ENCODE measurements at places on chromosomes 5 and 9.

GRCh38 chr9:34084562-34084961, 35.9 kb upstream of the UBAP2 start:
- DNase-seq, result peak; percentile 86

DNA sequence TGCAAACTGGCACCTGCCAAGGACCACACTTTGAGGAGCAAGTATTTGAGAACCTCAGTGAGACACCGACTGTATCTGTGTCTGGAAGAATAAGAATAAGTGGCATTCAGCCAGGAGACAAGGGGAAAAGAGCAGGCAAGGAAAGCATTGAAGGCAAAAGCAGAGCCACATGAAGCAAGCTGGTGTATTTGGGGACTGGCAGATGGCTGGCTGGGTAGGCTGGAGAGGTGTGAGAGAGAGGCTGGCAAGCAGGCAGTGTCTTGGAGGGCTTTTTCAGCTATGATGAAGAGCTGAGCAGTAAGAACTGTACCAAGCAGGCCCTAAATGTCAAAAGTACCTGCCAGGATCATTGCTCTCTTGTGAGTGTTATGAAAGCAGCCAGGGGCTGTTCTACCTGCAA, 14.1 kb upstream of the C5orf58 start:
- no peak for DNase-seq

GRCh38 chr9:36504156-36504555, 68.5 kb upstream of the MELK start:
- DNase-seq, result no peak

DNA sequence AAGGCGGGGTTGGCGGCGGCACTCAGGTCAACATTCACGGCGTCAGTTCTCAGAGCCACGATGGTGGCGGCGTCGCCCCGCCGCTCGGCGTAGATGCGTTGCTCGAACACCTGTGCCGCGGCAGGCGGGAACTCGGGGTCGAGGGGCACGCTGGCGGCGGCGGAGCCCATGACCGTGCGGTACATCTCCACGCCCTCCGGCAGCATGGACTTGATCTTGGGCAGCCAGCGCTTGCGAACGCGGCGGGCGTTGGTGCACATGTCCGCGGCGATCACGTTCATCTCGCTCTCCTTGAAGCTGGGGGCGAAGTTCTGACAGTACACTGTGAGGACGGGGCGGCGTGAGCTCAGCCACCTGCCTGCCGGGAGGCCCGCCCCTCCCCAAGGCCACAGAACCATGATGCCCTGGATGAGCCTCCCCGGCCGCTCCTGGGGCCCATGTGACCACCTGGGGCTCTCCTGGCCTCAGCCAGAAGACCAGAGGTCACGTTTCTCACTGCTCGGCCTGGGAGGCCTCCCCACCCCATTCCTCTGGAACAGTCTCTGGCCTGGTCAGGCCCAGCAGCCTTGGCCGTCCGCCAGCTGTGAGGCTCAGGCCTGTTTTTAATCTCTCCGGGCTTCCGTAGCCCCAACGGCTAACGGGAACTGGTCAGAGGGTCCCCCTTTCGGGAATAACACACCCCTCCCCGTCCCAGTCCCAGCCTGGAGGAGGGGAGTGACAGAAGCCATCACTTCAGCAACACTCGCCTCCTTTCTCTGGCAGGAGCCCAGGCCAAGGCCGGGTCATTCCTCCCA, 50.7 kb upstream of the UBAC1 start:
- peak; percentile 51 for DNase-seq

- no peak for DNase-seq
These were observed 15.2 kb upstream of the SPATA9 start for GRCh38 chr5:95697781-95698681.

DNA sequence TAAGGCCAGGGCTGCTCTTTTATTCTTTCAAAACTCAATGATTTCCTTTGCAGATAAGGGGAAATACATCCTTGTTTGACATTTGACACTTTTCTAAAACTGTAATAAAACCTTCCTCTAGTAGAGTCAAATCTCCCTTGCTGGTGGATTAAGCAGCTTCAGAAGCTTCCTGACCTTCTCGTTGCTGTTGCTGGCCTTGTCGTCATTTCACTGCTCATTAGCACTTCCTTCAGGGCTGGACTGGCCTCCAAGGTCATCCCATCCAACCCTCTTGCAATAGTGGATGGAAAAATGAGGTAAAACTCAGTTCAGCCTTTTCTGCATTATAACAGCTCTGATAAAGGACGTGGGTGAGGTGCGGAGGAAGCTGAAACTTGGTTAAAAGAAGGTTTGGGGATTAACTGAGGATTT, 1.1 kb upstream of the ADAMTSL1 start:
- no peak for DNase-seq

DNA sequence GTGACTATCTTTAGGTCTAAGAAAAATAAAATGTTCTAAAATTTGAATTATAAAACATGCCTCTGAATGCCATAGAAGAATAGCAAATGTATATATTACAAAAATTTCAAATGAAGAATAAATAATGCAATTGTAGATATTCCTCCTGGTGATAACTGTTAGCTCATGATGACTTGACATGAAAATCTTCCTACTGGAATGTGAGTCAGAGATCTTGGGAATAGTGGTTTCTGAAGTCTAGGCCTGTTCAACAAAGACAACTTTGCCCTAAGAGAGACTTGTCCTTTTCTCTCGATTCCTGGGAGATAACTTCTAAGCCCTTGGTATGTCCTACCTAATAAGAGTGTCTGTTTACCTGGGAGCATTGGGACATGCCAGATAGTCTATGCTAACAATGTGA, 746.3 kb upstream of the RIOK2 start:
- DNase-seq, result no peak

DNA sequence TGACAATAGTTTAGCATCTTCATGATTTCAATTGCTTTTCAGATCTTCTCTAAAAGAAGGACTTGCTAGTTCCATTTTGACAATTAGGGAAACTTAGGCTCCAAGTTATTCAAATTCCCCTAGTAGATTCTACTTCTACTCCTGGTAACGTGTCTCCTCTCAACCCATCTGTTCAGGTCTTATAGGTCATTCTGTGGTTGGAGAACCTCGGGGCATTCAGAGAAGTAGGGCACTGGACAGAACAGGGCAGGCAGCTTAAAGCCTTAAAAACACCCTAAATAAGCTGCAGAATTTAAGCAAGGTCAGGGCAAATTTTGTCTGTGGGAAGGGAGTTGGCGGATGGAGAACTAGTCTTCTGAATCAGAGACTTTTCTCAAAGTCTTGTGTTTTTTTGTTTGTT, 132.4 kb downstream of the TMEM174 start:
- no peak for DNase-seq

- no peak for DNase-seq
These were observed 85.7 kb upstream of the ARRDC3 start for GRCh38 chr5:91468651-91469422.

DNA sequence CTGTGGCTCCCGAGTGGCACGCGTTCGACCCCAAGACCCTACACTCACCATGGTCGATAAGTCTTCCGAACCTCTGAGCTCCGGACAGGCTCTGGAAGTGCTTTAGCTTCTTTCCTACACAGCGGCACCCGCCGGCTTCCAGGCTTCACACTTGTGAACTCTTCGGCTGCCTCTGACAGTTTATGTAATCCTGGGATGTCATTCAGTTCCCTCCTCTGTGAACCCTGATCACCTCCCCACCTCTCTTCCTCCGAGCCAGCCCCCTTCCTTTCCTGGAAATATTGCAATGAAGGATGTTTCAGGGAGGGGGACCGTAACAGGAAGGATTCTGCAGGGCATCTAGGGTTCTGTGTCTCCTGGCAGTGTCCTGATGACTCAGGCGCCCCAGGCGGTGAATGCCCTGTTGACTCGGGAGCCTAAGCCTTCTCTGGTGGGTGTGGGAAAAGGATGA, at the start of gene CD14:
CD14 (minus strand) TSS at position 155 of the 451 bp plus-strand sequence; CDS start at position 51, 104 bp downstream.
- DNase-seq, result peak; percentile 38

DNA sequence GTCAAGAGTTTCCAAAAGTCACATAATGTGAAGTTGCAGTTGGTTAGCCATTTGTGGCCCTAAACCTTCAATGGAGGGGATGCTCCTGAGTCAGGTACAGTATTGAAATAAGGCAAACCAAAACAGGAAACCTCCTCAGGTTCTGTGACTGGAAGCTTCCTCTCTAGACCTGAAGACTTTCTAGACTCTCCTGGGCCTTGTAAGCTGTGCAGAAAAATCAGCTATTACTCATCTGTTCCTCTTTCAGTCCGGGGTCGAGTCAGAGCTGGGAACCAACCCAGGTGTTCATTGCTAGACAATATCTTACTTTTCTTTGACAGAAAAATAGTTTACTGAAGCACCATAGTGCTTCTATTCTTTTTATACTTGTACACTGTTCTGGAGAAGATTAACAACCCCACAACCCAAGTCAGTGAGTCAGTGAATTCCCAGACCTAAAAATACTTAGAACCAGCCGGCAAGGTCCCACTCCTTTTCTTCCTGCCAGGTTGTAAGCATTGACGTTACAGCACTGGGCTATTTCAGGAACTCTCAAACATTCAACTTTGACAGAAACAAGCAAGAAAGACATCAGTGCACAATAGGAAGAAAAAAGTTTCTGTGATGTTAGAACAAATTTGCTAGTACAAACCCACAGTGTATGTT, 47.3 kb downstream of the FSTL4 start:
- no peak for DNase-seq

- DNase-seq, result no peak
These were observed 88.3 kb upstream of the SARDH start for GRCh38 chr9:133826289-133827085.

- DNase-seq, result no peak
These were observed 567.2 kb downstream of the PTPRD start for GRCh38 chr9:10045598-10045997.

- DNase-seq, result peak; percentile 69
These were observed at the start of gene LPAR1 for GRCh38 chr9:111038331-111039230. LPAR1 (minus strand) TSS chr9:111038470; CDS start chr9:110972117, 66,353 bp downstream.

DNA sequence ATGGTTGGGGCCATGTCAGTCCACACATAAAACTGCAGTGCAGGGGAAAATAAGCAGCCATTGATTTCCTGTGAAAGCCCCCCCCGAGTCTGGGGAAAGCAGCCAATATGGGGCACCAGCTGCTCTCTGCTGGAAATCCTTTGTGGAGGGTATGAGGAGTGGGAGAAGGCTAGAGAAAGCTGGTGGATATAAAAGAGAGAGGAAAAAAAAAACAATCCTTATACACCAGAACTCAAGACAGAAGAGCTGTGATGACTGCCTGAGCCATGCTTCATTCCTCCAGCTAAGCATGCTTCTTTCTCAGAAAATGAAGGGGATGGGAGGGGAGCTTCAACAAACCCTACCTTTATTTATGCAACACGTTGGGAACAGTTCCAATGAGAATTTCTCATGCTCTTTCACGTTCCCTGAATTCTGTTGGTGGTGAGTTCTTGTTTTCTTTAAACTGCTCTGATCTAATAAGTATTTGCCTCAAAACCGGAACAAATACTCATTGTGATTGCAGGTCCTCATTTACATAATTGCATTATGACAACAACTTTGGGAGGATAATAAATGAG, 688.0 kb upstream of the SEMA6A start:
- DNase-seq, result peak; percentile 85

All from globus pallidus (tissue), 1 donor.